ENCODE measurements at places on chromosomes 12 and 14.

DNA sequence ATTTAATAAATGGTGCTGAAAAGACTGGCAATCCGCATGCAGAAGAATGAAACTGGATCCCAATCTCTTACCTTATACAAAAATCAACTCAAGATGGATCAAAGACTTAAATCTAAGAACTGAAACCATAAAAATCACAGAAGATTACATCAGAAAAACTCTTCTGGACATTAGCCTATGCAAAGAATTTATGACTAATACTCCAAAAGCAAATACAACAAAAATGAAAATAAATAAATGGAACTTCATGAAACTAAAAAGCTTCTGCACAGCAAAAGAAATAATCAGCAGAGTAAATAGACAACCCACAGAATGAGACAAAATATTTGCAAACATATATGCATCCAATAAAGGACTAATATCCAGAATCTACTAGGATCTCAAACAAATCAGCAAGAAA is 14.3 kb upstream of the CLEC1A start:
- no peak for DNase-seq

DNA sequence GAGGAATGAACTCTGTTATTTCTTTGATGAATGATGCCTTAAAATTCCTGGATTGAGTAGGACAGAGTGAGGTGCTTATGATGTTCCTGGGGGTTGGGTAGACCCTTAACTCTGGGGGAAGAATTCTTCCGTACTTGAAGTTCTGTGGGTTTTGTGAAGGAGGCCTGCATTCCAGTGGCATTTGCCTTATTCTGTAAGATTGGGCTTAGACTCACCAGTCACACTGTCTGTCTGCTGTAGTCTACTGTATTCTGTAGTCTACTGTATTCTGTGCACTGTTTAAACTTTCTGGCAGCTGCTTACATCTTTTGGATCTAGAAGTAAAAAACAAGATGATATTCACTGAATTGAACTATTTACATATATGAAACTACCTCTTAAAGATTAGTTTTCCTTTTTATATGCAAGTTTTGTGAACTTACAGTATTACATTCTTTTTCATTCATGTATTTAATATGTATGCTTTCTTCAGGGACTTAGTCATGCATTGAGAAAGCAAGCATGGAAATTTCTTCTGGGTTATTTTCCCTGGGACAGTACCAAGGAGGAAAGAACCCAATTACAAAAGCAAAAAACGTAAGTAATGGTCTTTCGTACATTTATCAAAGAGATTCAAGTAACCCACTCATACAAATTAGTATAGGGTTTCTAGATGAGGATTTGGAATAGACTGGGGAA is 42.3 kb upstream of the TPH2 start:
- DNase-seq = no peak

DNA sequence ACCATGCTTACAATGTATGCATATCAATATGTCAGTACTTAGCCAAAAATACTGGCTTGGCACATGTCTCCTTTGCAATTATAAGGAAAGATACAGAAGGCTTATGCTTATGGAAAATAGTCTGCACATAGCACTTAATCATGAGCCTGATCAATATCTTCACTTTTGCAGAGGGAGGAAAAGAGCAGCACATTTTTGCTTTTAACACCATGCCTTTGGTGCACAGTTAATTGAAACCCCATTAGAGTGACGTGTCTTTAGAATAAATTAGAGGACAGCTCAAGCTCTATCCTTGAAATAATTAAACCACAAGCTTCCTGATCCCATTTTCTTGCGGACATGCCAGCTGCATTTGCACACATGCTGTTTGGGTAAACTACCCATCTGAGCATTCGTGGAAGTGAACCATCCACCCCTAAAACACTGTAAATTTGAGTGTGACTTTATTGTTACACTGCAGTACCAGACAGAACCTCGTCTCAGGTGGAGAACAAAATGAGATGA is 839.9 kb upstream of the MGAT4C start:
- no peak for DNase-seq

- no peak for DNase-seq
Observed at GRCh38 chr14:104102282-104102914, 16.9 kb downstream of the ASPG start.

DNA sequence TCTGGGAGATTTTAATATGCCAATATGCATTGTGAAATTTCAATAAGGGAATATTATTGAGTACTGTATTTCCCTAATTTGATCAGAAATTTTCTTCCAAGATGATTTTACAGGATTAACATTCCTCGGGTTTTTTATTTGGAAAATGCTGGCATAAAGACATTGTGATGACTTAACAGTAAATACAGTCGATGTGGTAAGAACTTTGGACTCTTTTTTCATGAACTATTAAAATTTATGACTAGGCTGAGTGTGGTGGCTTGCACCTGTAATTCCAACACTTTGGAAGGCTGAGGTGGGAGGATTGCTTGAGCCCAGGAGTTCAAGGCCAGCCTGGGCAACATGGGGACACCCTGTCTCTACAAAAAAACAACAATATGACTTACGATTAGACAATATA is 197.1 kb upstream of the RASSF8 start:
- no peak for DNase-seq

GRCh38 chr14:103629503-103630121 is 601 bp downstream of the KLC1 start:
- peak; percentile 57 for DNase-seq

- DNase-seq = no peak
Observed at GRCh38 chr12:118042091-118042490, 18.9 kb downstream of the WSB2 start.

DNA sequence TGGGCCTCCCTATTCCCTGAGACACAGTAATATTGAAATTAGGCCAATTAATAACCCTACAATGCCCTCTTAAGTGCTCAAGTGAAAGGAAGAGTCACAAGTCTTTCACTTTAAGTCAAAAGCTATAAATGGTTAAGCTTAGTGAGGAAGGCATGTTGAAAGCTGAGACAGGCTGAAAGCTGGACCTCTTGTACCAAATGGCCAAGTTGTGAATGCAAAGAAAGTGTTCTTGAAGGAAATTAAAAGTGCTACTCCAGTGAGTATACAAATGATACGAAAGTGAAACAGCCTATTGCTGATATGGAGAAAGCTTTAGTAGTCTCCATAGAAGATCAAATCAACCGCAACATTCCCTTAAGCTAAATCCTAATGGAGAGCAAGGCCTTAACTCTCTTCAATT is 140.8 kb downstream of the PTCSC3 start:
- DNase-seq = no peak

GRCh38 chr14:103593577-103593976 is 30.8 kb downstream of the COA8 start:
- DNase-seq = no peak

DNA sequence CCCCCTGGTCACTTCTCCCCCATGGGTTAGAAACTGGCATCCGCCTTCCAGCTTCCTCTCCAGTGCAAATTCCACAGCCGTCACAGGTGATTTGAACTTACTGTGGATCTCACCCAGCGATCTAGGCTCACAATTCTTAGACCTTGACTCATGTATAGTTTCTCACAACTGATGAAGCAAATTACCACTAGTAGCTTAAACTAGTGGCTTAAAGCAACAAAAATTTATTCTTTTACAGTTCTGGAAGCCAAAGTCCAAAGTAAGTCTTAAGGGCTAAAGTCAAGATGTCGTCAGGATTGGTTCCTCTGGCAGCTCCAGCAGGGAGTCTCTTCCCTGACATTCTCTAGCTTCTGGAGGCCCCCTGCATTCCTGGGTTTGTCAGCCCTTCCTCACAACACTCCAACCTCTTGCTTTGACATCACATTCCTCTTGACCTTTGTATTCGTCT is 117.4 kb downstream of the KTN1 start:
- no peak for DNase-seq

- DNase-seq = no peak
Observed at GRCh38 chr12:98369581-98369980, 145.8 kb upstream of the TMPO start.

Measured in kidney (tissue), 22 donors.